Stimulated activated CD8-positive, alpha-beta memory T cell treated with anti-CD3 and anti-CD28 coated beads, Interleukin-4, amount 100 ng/mL, for 1 hour (primary cell): ENCODE measurements at places on chromosomes 13 and 19.

DNA sequence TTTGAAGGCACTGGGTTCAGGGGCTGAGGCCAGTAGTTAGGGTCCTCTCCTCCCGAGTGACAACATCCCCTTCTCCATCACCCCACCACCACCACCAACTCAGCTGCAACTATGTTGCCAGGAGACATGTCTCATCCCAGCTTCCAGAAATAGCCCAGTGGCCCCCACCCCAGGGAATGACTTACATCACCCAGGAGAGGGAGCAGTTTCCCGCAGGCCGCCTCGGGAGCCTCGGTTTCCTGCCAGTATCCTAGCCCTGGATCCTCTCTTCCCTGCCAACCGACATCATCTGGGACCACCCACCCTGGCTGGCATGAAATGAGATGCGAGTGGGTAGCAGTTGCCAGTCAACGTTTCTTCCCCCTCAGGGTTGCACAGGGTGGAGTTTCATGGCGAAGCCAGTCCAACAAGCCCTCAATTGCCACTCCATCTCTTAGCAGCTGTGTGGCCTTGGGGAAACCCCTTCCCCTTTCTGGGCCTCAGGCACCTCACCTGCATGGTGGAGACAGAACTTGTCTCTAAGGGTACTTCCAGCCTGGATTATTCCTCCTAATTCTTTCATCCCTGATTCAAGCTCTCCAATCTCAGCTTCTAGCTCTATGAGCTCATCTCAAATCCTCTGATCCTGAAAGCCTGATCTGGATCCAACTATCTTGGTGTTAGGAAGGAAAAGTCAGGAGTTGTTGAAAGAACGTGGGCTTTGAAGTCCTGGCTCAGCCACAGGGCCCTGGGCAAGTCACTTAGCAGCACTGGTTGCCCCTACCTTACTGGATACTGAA lies 3.9 kb upstream of the GSK3A start:
- no peak for DNase-seq

- DNase-seq, result no peak
Observed at GRCh38 chr19:8233370-8233769, 24.2 kb downstream of the CERS4 start.

DNA sequence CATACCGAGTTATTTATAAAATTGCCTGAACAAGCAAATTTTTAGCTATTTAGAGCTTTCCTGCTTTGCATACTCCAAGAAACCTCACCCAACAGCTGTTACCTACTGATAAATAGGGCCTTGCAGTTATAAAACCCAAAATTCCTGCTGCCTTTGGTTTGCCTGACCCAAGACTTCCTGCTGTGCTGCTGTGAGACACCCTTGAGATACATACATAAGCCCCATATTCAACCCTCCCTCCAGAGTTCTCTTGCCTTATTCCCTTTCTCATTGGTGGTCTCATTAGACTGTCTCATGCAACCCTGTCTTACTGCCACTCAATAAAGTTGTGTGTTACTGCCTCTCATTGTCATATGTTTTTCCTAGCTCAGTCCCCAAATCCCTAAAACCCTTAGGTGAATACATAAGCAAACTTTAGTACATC lies 677.6 kb downstream of the UQCRFS1 start:
- DNase-seq, result no peak

GRCh38 chr13:101785858-101786257 lies 333.4 kb downstream of the ITGBL1 start:
- DNase-seq, result no peak

- no peak for DNase-seq
Observed at GRCh38 chr13:34000955-34001354, 183.0 kb downstream of the RFC3 start.

GRCh38 chr13:79621449-79621848 lies 140.5 kb downstream of the NDFIP2 start:
- DNase-seq, result no peak

GRCh38 chr13:103908911-103909310 lies 842.7 kb upstream of the SLC10A2 start:
- no peak for DNase-seq

DNA sequence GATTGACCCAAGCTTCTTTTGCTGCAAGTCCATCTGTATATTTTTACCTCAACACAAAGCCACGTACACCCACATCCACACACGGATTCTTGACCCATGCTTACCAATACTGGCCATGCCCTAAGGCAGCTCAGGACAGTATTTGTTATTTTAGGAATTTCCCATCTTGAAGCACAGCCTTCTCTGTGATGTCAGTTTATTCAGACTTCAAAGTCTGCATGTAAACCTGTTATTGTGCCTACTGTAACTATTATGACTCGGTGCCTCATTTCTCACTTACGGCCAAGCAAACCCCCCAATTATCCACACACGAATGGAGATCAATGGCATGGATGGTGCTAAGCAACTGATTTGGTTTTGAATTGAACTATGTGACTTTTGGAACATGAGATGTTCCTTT lies 17.5 kb downstream of the CLDN10 start:
- no peak for DNase-seq

- no peak for DNase-seq
Observed at GRCh38 chr19:55247621-55248099, 11.2 kb downstream of the PPP6R1 start.

DNA sequence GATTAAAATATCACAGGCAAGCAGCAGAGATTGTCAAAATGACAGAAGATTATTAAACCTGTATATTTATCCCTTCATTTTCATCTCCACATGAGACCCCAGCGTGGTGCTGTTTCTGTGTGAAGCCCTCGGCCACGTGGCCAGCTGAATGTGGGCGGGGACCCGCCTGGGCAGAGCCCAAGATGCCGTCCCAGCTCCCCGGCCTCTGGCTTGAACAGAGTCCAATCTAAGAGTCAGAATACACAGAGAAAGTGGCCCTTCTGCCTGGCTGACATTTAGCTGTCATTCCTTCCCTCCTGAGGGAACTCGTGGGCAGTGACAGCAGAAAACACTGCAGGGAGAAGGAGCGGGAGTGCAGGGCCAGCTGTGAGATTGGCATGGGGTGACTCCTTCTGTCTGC lies 34.9 kb upstream of the UQCRFS1 start:
- DNase-seq, result no peak

- no peak for DNase-seq
Observed at GRCh38 chr19:16914421-16914820, 25.6 kb downstream of the F2RL3 start.

- no peak for DNase-seq
Observed at GRCh38 chr13:30479154-30479882, 13.6 kb upstream of the HMGB1 start.

GRCh38 chr19:48398102-48398374 lies 4.6 kb downstream of the GRIN2D start:
- DNase-seq, result no peak

- no peak for DNase-seq
Observed at GRCh38 chr19:45780146-45780447, 2.2 kb downstream of the DMPK start.

- no peak for DNase-seq
Observed at GRCh38 chr19:6378486-6378885, 2.8 kb upstream of the PSPN start.

DNA sequence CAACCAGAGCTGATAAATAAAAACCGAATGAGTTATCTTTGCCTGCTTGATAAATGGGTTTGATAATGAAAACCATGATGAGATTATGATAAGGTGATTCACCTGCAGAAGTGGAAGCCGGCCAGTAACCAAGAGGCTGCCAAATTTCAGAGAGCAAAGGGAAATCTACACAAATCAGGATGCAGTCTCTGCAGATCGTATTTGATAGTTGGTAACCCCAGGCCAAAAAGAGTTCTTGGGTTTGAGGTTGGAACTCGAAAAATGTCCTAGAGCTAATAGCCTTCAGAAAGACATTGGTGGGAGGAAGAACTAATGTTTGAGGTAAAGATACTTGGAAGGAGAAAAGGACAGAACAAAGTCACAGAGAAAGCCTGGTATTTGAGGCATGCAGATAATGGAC lies 9.6 kb upstream of the LATS2 start:
- DNase-seq, result no peak

- DNase-seq, result no peak
Observed at GRCh38 chr13:98576200-98576945, 534 bp downstream of the STK24 start.

DNA sequence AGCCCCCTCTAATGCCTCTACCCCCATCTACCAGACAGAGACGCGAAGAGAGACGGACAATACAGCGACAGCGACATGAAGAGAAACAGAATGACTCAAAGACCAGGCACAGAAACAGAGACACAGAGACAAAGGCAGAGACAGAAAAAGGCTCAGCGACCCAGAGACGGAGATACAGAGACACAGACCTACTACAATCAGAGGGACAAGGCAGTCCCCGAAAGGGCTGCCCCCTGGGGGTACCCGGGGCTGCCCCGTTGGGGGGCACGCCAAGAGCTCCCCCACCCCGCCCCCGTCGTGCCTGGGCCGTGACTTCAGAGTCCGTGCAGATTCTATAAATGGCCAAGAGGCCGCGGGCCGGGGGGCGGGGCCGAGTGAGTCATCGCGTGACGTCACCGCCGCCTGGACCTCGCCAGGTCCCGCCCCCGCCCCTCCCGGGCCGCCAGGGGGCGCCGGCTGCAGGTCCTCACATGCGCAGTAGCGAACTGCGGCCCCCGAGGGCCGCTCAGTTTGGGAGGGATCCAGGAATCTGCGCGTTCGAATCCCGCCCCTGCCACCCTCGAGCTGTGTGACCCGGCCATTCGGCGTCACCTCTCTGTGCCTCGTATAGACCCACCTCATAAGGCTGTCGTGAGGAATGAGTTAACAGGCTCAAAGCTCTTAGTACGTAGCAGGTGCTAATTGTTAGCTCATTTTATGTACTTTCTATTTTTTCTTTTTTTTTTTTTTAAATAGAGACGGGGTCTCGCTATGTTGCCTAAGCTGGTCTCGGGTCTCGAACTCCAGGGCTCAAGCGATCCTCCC lies 2.7 kb upstream of the CNN1 start:
- peak; percentile 57 for DNase-seq

- no peak for DNase-seq
Observed at GRCh38 chr13:79090552-79091124, 315.4 kb downstream of the RBM26 start.

DNA sequence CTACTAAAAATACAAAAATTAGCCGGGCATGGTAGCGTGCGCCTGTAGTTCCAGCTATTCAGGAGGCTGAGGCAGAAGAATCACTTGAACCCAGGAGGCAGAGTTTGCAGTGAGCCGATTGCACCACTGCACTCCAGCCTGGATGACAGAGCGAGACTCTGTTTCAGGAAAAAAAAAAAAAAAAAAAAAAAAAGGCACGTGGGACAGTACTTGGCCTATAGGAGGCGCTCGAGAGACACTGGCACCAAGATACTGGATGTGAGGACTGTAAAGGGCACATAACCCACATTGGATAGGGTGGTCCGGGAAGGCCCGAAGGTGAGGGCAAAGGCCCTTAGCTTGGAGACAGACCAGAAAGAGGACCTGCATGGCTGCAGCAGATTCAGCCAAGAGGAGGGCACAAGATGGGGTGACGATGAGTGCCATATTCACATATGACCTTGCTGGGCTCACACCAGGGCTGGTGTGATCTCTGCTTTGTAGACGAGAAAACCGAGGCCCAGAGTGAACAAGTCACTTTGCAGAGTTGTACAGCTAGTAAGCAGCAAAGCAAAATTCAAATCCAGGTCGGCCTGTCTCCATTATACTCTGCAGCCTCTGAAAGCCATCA lies 89.4 kb downstream of the DPF1 start:
- no peak for DNase-seq
